ENCODE measurements at places on chromosomes 16 and 17. TPM values are rescaled to one million over a fixed set of nuclear protein-coding genes. Genes with fewer than 3 reads are reported as not detected.

DCTPP1 gene
- 20.9 TPM for polyA plus RNA-seq

SHISA6 gene
- polyA plus RNA-seq = 0.07 TPM

PPP1R27 gene
- not detected for polyA plus RNA-seq

KRT20 gene
- polyA plus RNA-seq = 0.14 TPM

PIGQ gene
- 22.9 TPM for polyA plus RNA-seq

MYH13 gene
- polyA plus RNA-seq = not detected

SLC47A2 gene
- polyA plus RNA-seq = not detected

GSG1L gene
- 30.4 TPM for polyA plus RNA-seq

HCRT gene
- polyA plus RNA-seq = not detected

SERPINF2 gene
- 1.1 TPM for polyA plus RNA-seq

TEKT1 gene
- polyA plus RNA-seq = not detected

SCGB1C2 gene
- polyA plus RNA-seq = not detected

AATK gene
- polyA plus RNA-seq = 10.4 TPM

TNP2 gene
- polyA plus RNA-seq = not detected

TMEM88 gene
- 74.5 TPM for polyA plus RNA-seq

PHF23 gene
- 18.8 TPM for polyA plus RNA-seq

SLC6A2 gene
- polyA plus RNA-seq = not detected

TBX21 gene
- 0.14 TPM for polyA plus RNA-seq

ZPBP2 gene
- polyA plus RNA-seq = not detected

PLLP gene
- polyA plus RNA-seq = 11.8 TPM

PFN1 gene
- 180 TPM for polyA plus RNA-seq

TEX14 gene
- 0.27 TPM for polyA plus RNA-seq

DNAH3 gene
- polyA plus RNA-seq = 0.09 TPM

SLC5A2 gene
- 1.2 TPM for polyA plus RNA-seq

CDYL2 gene
- polyA plus RNA-seq = 0.77 TPM

LRRC75A gene
- 0.63 TPM for polyA plus RNA-seq

TBC1D3G gene
- 2.7 TPM for polyA plus RNA-seq

RAB37 gene
- polyA plus RNA-seq = 1.5 TPM

PRDM7 gene
- polyA plus RNA-seq = not detected

MILR1 gene
- 2.5 TPM for polyA plus RNA-seq

RAB26 gene
- polyA plus RNA-seq = 0.95 TPM

UBE2O gene
- 23.0 TPM for polyA plus RNA-seq

CD19 gene
- polyA plus RNA-seq = 0.25 TPM

HOXB7 gene
- polyA plus RNA-seq = 0.48 TPM

IL34 gene
- polyA plus RNA-seq = 1.9 TPM

GDE1 gene
- 72.9 TPM for polyA plus RNA-seq

HASPIN gene
- polyA plus RNA-seq = 0.11 TPM

IL17C gene
- polyA plus RNA-seq = not detected

CRYBA1 gene
- not detected for polyA plus RNA-seq

TMEM235 gene
- polyA plus RNA-seq = not detected
